NCI-H2107 (cell line): ENCODE measurements at places on chromosomes 12 and 14.

DNA sequence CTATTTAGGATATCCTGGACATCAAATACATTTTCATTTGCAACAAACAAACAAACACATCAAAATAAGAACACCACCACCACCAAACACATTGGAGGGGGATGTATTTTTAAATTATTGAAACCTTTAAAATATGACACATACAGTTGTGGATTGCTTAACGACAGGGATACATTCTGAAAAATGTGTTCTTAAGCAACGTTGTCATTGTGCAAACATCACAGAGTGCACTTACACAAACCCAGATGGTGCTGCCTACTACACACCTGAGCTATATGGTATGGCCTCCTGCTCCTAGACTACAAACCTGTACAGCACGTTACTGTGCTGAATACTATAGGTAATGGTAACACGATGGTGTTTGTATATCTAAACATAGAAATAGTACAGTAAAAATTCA is 19.4 kb downstream of the PYGL start:
- no peak for DNase-seq

- peak; percentile 83 for DNase-seq
Observed at GRCh38 chr12:56189918-56190694, 823 bp upstream of the SMARCC2 start.

DNA sequence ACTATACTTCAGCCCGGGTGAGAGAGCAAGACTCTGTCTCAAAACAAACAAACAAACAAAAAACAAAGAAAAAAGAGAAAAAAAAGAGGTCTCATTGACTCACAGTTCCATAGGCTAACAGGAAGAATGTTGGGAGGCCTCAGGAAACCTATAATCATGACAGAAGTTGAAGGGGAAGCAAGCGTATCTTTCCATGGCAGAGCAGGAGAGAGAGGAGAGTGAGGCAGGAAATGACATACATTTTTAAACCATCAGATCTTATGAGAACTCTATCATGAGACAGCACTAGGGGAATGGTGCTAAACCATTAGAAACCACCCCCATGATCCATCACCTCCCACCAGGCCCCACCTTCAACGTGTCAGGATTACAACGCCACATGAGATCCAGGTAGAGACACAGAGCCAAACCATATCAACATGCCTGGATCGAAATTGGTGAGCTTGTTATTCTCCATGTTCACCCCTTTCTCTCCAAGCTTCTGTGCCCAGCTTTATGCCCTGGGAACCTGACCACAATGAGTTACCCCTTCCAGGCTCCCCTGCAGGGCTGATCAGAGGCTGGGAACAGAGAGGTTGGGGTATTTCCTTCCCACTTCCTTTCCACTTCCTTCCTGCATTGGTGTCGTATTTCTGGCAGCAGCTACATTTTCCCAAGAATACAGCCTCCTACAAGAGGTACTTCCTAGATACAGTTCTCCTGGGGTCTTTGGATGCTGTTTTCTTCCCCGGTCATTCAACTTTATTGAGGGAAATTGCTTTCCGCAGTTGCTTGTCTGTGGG is 219.3 kb upstream of the FLRT2 start:
- no peak for DNase-seq

GRCh38 chr14:58533446-58533845 is 104.3 kb upstream of the DACT1 start:
- DNase-seq = no peak

DNA sequence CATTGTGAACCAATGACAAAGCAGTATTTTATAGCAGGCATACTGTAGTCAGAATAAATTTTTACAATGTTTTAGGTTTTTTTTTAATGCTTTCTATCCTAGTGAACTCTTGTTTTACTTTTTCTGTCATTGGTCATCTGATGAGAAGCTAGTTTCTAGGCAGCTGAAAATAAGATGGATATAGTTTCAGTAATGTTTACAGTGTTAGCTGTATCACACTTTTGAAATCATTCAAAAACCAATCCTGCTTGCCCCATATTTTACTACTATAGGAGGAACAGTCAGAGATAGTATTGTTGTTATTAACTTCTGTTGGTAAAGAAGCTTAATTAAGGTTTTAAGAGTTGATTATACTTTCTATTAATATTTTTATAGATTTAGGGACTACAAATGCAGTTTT is 24.5 kb downstream of the USP15 start:
- DNase-seq = no peak

GRCh38 chr14:65943916-65944410 is 531.4 kb downstream of the FUT8 start:
- no peak for DNase-seq

DNA sequence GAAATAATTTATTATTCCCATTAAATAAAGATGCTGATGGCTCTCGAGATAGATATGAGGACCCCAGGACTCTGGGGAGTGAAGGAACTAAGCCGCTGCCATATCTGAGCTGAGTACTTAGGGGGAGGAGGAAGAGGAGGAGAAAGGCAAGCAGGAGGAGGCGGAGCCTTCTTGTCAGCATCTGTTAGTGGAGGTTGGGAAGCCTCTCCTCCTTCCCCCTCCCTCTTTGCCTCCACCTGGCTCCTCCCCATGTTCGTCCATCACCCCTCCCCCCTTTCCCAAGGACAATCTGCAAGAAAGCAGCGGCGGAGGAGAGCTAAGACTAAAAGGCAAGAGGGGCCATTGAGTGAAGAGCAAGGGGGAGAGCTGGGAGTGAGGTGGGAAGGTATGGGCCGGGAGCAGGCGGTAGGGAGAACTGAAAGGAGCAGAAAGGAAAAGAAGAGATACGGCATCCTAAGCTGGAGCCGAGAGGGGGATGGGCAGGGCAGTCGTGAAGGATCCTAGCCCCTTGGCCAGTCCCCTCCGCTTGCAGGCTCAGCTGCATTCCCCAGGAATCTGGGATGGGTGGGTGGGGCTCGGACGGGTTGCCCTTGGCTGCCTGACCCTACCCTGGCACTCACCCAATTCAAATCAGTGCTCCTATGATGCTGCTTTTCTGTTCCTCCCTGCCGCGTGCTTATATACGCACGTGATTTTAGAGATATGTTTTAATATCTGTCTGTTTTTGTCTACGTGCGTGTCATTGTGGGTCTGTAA is at the start of gene PFKM:
TSS of gene PFKM (plus strand) at position 287 of the 756 bp plus-strand sequence. CDS start 3,411 bp downstream, outside the sequence.
- DNase-seq = peak; percentile 78

GRCh38 chr12:2239381-2239871 is 186.6 kb downstream of the CACNA1C start:
- no peak for DNase-seq

GRCh38 chr12:123404581-123404980 is 20.6 kb downstream of the KMT5A start:
- no peak for DNase-seq

DNA sequence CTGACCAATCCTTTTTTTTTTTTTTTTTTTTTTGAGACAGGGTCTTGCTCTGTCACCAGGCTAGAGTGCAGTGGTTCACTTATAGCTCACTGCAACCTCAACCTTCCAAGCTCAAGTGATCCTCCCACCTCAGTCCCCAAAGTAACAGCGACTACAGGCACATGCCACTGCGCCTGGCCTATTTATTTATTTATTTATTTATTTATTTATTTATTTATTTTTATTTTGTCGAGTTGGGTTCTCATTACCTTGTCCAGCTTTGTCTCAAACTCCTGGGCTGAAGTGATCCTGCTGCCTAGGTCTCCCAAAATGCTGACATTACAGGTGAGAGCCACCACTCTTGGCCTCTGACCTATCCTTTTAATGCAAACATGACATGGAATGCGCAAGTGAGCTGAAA is 124.4 kb downstream of the GXYLT1 start:
- DNase-seq = no peak

DNA sequence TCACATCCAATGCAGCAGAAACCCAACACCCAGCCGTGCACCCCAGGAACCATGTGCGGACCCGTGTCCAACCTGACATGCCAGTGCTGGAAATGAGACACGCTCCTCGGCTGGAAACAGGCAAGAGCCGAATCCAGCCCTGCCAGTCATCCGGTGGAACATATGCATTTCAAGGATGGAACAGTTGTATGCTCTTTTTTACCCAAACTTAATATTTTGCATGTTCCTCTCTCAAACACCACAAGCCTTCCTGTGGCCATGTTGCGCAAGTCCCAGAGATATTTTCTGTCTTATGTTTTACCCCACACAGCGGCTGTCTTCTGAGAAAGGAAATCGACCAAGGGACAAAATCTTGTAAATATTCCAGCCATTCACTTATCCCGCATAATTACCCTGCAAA is 196.9 kb downstream of the BCL11B start:
- DNase-seq = no peak

DNA sequence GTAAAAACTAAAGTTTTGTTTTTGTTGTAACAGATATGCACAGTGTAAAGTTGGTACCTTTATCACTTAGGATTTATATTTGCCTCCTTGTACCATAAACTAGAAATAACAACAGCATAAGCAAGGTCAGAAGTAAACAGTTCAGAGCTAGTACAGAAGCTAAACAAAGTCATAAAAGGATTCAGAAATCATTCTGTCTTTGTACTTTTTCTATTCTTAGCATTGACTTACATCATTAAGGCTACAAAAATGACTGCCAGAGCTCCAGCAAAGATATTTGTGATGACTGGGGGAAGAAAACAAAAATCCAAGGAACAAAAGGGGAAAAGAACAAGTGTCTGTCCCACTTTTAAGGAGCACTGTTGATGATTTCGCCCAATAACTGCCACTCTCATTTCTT is 347.2 kb downstream of the CCDC91 start:
- no peak for DNase-seq

DNA sequence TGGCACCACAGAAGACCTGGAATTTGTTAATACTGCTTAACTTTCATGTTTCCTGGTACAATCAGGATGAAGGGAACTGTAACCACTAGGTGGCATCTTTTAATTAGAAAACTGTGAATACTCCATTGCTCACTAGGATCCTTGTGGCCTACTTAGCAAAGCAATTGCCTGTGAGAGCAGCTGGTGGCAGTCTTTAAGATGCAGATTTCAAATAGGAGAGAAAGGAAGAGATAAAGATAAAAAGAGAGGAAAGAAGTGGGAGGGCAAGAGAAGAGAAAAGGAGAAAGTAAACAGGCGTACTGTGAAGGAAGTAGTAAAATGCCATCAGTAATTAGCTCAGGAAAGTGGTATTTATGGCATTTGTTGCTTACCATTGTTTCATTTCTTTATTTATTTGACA is 114.5 kb downstream of the RAD51B start:
- DNase-seq = peak; percentile 54

GRCh38 chr12:14691560-14691959 is 4.8 kb downstream of the GUCY2C start:
- peak; percentile 27 for DNase-seq

- no peak for DNase-seq
Observed at GRCh38 chr12:124910561-124911478, 3.6 kb downstream of the UBC start.

DNA sequence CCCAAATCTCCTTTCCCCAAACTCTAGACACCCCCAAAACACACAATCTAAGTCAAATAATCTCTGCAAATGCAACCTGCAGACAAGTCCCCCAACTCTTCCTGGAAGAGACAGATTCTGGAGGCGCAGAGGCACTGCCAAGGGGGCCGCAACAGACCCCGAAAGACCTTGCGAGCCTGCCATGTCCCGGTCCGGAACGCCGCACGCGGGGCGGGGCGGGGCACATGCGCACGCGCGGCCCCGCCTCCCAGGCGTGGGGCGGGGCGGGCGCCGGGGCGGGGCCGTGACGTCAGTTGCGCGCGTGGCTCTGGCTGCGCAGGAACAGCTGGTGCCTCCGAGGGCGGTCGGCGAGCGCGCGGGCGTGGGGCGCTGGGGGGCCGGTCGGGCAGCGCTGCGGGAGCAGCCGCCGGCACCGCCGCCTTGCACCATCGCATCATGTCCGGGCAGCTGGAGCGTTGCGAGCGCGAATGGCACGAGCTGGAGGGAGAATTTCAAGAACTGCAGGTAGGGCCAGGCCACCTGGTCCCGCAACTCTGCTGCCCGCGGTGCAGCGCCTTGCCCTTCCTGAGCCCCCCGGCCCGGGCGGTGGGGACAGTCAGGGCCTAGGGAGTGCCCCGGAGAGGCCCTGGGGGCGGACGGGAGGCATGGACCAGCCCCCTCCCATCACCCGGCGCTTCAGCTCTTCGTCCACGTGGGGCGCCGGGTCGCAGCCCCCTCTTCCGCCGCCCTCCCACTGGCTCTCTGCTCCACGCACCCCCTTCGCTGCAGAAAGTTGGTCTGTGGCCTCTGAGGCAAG is at the start of gene TMEM120B:
TSS of gene TMEM120B (plus strand) at position 292 of the 796 bp plus-strand sequence. CDS start at position 436, 144 bp downstream.
- peak; percentile 73 for DNase-seq

GRCh38 chr14:99633141-99633540 is 11.8 kb upstream of the HHIPL1 start:
- DNase-seq = no peak

DNA sequence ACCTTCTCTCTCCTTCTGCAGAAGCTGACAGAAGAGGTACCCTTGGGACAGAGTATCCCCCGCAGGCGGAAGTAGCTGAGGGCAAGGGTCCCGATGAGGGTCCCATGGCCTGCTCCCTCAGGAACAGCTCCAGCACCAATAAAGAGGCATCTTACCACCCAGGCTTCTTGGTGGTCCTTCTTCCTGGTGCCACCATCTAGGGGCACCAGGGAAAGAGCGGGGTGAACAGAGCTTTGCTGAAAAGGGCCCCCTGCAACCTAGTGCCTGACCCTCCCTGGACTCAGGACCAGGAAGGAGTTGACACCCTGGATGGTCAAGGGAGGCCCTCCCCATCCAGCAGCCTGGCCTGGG is 591 bp upstream of the IRF9 start:
- no peak for DNase-seq

DNA sequence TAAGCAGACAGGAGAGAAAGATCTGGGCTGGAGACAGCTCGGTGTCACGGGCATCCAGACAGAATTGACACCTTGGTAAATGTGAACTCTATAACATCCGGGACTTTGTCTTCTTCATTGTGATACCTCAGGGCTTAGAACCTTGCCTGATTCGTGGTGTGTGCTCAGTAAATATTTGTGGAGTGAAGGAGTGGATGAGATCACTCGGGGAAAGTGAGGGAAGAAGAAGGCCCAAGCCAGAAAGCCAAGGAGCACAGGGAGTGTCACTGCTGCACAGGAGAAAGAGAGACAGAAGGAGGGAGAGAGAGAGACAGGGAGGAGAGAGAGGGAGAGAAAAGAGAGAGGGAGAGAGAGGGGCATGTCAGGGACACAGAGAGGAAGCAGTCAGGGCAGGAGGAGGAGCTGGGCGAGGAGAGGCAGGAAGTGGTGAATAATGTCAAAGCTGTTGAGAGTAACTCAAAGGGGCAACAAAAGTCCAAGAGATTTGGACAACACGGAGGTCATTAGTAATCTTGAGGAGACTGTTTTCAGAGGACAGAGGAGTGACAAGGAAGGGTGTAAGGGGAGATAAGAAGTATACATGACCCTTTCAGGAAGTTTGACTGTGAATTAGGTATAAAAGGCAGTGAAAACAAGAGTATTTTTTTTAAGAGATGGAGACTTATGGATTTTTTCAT is 141.6 kb upstream of the MAX start:
- DNase-seq = no peak

DNA sequence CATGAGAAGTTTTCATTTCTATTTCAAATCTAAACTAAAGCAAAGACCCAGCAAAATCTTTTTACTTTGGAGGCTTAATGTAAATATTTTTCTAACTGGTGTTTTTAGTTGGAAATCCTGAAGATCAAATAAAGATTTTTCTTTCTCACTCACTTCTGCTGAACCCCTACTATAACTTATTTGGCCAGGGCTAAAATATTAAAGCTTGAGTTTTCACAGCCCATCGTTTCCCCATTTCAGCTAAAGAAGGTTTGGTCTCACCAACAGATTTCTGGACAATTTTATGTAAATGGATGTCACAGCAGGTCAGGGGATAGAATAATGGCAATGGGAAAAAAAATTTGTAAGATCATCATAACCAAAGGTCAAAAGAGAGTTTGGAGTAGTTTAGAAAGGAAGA is 92.7 kb upstream of the DCN start:
- no peak for DNase-seq
